ENCODE measurements at places on chromosomes 7 and 10. TPM values are rescaled to one million over a fixed set of nuclear protein-coding genes. Genes with fewer than 3 reads are reported as not detected.

DNA sequence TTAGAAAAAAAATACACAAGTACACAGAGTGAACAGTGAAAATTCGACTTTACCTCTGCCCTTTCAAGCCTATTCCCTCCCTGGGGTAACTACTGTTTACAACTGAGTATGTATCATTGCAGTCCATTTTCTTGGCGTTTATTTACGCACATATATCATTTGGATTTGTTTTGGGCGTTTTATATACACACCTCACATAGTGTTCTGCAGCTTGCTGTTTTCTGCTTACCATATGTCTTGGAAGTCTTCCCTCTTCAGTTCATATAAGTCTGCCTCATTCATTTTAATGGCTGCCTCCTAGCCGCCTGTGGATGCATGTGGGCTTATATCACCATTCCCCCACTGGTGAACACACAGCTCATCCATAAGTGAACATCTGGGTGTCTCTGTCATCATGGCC, 41.6 kb upstream of the COL13A1 start:
- DNase-seq: no peak

- DNase-seq: no peak
Observed at GRCh38 chr10:60427148-60427547, 37.5 kb upstream of the ANK3 start.

DNA sequence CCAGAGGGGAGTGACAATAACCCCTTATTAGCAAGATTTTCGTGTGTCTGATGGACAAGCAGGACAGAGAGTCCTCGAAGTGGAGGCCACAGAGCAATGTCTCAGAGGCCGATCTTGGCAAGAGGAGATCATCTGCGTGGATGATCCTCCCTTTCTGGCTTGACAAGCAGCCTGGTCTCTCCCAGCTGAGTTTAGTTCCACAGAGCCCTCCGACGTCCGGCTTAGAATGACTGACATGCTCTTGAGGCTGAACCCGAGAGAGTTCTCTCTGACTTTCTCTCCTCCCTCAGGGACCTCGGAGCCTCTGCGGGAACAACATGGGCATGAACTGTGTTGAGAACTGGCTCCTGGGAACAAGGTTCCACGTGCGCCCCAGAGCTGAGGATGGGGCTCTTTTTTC, 180.7 kb upstream of the PFKP start:
- DNase-seq: peak; percentile 65

DNA sequence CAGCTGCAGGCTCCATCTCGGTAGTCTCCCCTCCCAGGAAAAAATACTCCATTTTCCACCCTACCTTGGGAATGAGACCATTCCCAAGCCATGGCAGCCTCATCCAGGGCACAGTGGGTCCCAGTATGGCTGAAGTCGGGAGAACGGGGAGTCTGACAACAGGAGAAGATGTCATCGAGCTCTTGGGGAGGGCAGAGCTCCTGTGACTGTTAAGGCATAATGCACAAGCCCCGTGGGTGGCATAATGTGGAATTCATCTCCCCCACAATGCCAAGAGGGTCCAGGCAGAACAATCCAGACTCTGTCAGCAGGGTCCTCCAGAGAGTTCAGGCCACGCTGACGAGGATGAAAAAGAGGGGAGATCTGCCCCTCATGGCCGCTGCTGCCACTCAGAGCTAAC, 279.4 kb downstream of the PLXNA4 start:
- DNase-seq: no peak

GRCh38 chr7:45663167-45663921, 89.2 kb downstream of the ADCY1 start:
- DNase-seq: peak; percentile 82

GRCh38 chr7:85204061-85204460, 17.2 kb upstream of the SEMA3D start:
- DNase-seq: no peak

- DNase-seq: no peak
Observed at GRCh38 chr10:19483421-19483820, 332.8 kb upstream of the PLXDC2 start.

DNA sequence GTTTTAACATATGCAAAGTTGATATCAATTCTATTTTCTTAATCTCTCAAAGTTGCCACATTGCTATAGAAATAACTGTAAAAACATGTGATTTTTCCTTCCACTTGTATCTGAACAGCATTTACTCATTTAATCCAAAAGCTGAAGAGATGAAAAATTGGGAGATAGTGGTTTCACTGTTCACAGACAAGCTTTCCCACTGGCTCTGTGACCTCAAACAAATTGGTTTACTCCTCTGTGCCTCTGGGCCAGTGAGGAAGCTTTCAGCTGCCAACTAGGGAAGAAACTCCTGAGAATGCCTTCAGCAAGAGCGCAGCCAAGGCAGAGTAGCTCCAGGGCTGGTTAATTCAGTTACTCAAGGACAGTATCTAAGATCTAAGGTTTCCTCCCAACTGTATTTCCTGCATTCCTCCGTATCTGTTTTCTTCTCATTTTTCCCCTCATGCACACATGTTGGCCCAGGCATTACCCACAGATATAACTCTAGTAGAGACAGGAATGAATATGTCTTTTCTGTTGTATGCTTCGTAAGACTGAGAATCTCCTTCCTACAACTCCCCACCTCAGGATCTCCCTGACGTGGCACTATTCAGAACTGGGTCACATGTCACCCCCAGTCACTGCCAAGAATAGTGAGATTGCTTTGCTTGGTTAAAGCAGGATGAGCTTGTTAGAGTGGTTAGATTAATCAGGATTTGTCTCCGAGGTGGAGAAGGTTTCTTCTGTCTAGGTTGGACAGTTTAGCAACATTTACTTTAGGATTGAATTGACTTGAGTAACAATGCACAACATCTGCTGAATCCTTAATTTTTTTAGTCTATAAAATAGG, 315.7 kb downstream of the NRG3 start:
- DNase-seq: no peak

GRCh38 chr7:150778014-150778737, 22.0 kb downstream of the TMEM176B start:
- no peak for DNase-seq

The CYP3A5 gene
- not detected for total RNA-seq

The GPR15LG gene
- total RNA-seq: not detected

The OR2A5 gene
- total RNA-seq: not detected

The PARD3 gene
- total RNA-seq: 37.2 TPM

The TUBAL3 gene
- total RNA-seq: not detected
